GM23338 (cell line): ENCODE measurements at places on chromosomes 16 and 17. TPM values are rescaled to one million over a fixed set of nuclear protein-coding genes. Genes with fewer than 3 reads are reported as not detected.

The SPN gene
- polyA plus RNA-seq: 0.52 and 0.82 TPM in 2 replicates

The MYOCD gene
- 2.0 and 2.4 TPM in 2 replicates for polyA plus RNA-seq

The TPSG1 gene
- polyA plus RNA-seq: 0.56 and 0.81 TPM in 2 replicates

The STAT5A gene
- 2.3 and 2.4 TPM in 2 replicates for polyA plus RNA-seq

The PDILT gene
- polyA plus RNA-seq: not detected in 2 replicates

The P2RX5 gene
- polyA plus RNA-seq: 7.4 and 7.5 TPM in 2 replicates

The GAS2L2 gene
- 0.06 TPM in 1 of 2 replicates, not detected in the other for polyA plus RNA-seq

The NPB gene
- 2.7 and 3.6 TPM in 2 replicates for polyA plus RNA-seq

The RNF157 gene
- 7.8 and 8.5 TPM in 2 replicates for polyA plus RNA-seq

The SIRT7 gene
- polyA plus RNA-seq: 16.3 and 17.1 TPM in 2 replicates

The CLDN9 gene
- 1.3 and 1.8 TPM in 2 replicates for polyA plus RNA-seq

The SHISA6 gene
- polyA plus RNA-seq: not detected in 2 replicates

The CES3 gene
- 0.55 and 0.92 TPM in 2 replicates for polyA plus RNA-seq

The GNAO1 gene
- 6.5 and 7.5 TPM in 2 replicates for polyA plus RNA-seq

The CES5A gene
- polyA plus RNA-seq: not detected in 2 replicates

The SALL1 gene
- polyA plus RNA-seq: 9.0 and 9.4 TPM in 2 replicates

The CRHR1 gene
- 0.09 and 0.19 TPM in 2 replicates for polyA plus RNA-seq

The NPTX1 gene
- 3.4 and 4.1 TPM in 2 replicates for polyA plus RNA-seq

The FSCN2 gene
- polyA plus RNA-seq: 0.13 TPM in 1 of 2 replicates, not detected in the other

The PRR15L gene
- polyA plus RNA-seq: 0.57 and 0.66 TPM in 2 replicates

The SRSF2 gene
- 305 and 317 TPM in 2 replicates for polyA plus RNA-seq

The METRNL gene
- 12.2 and 16.1 TPM in 2 replicates for polyA plus RNA-seq

The CDH11 gene
- polyA plus RNA-seq: 1.4 and 3.5 TPM in 2 replicates

The TNFSF13 gene
- polyA plus RNA-seq: 1.9 and 2.2 TPM in 2 replicates

The MYH1 gene
- not detected in 2 replicates for polyA plus RNA-seq

The PGAP6 gene
- 25.1 and 29.5 TPM in 2 replicates for polyA plus RNA-seq

The RASL10B gene
- polyA plus RNA-seq: 6.2 and 7.1 TPM in 2 replicates

The ACSM3 gene
- 4.8 and 5.7 TPM in 2 replicates for polyA plus RNA-seq

The KREMEN2 gene
- 4.7 and 4.9 TPM in 2 replicates for polyA plus RNA-seq

The GPR139 gene
- 0.31 and 0.66 TPM in 2 replicates for polyA plus RNA-seq

The KRTAP9-8 gene
- not detected in 2 replicates for polyA plus RNA-seq

The LPO gene
- polyA plus RNA-seq: 0.13 and 0.50 TPM in 2 replicates

The C16orf86 gene
- 0.90 and 1.1 TPM in 2 replicates for polyA plus RNA-seq

The CCL3 gene
- 0.40 TPM in 1 of 2 replicates, not detected in the other for polyA plus RNA-seq

The FAM117A gene
- 19.8 and 21.3 TPM in 2 replicates for polyA plus RNA-seq

The TBC1D3G gene
- polyA plus RNA-seq: not detected in 2 replicates

The CCL1 gene
- polyA plus RNA-seq: not detected in 2 replicates

The ENO3 gene
- 19.6 and 25.5 TPM in 2 replicates for polyA plus RNA-seq

The SNX20 gene
- not detected in 2 replicates for polyA plus RNA-seq

The MBTPS1 gene
- 18.1 and 20.7 TPM in 2 replicates for polyA plus RNA-seq

The IGSF6 gene
- polyA plus RNA-seq: 0.17 and 0.19 TPM in 2 replicates

The LGALS9B gene
- polyA plus RNA-seq: not detected in 2 replicates

The ENPP7 gene
- not detected in 2 replicates for polyA plus RNA-seq

The TMIGD1 gene
- not detected in 2 replicates for polyA plus RNA-seq

The GPR179 gene
- 0.03 TPM in 2 replicates for polyA plus RNA-seq

The WFDC1 gene
- 0.70 and 0.95 TPM in 2 replicates for polyA plus RNA-seq

The TMC7 gene
- 0.75 and 1.7 TPM in 2 replicates for polyA plus RNA-seq

The PPP1R27 gene
- polyA plus RNA-seq: 0.40 and 0.65 TPM in 2 replicates

The SF3B3 gene
- polyA plus RNA-seq: 202 and 203 TPM in 2 replicates

The SLC52A1 gene
- 0.21 and 0.50 TPM in 2 replicates for polyA plus RNA-seq

The CLEC19A gene
- 0.26 TPM in 1 of 2 replicates, not detected in the other for polyA plus RNA-seq

The DNAI2 gene
- 0.21 TPM in 1 of 2 replicates, not detected in the other for polyA plus RNA-seq

The SLC5A11 gene
- 0.10 TPM in 1 of 2 replicates, not detected in the other for polyA plus RNA-seq

The HSPB9 gene
- 0.26 and 0.31 TPM in 2 replicates for polyA plus RNA-seq

The ATP2C2 gene
- polyA plus RNA-seq: 2.1 and 2.9 TPM in 2 replicates

The SLC6A2 gene
- 0.23 and 0.39 TPM in 2 replicates for polyA plus RNA-seq

The DRC3 gene
- 0.42 and 1.1 TPM in 2 replicates for polyA plus RNA-seq

The NPIPA7 gene
- 34.1 and 39.1 TPM in 2 replicates for polyA plus RNA-seq
